ENCODE measurements at places on chromosomes 3 and 15. TPM values are rescaled to one million over a fixed set of nuclear protein-coding genes. Genes with fewer than 3 reads are reported as not detected.

Gene TM4SF1
- 94.9 TPM for total RNA-seq

Gene SERINC4
- not detected for total RNA-seq

- H3K4me3 ChIP-seq = no peak overlapping the region
- no peak for DNase-seq
- H3K27ac ChIP-seq = peak overlapping the region; percentile 66
Observed at GRCh38 chr15:63990454-63990853, 55.8 kb downstream of the DAPK2 start.

GRCh38 chr3:140177943-140178342 lies 243.0 kb downstream of the CLSTN2 start:
- no peaks in the 10 kb centered on the region for H3K36me3 ChIP-seq
- no peak overlapping the region for H3K27ac ChIP-seq
- H3K4me1 ChIP-seq = no peaks in the 10 kb centered on the region
- H3K27me3 ChIP-seq = no peaks in the 10 kb centered on the region
- no peak for DNase-seq

- H3K4me3 ChIP-seq = no peak overlapping the region
- no peak overlapping the region for H3K27ac ChIP-seq
- H3K27me3 ChIP-seq = no peaks in the 10 kb centered on the region
- H3K4me1 ChIP-seq = peaks cover 8% of the 10 kb centered on the region
Observed at GRCh38 chr15:101112336-101113113, 139.3 kb downstream of the CHSY1 start.

GRCh38 chr15:62950462-62950931 lies 92.0 kb upstream of the TPM1 start:
- no peaks in the 10 kb centered on the region for H3K36me3 ChIP-seq
- DNase-seq = no peak
- no peak overlapping the region for H3K4me3 ChIP-seq
- H3K27me3 ChIP-seq = no peaks in the 10 kb centered on the region

DNA sequence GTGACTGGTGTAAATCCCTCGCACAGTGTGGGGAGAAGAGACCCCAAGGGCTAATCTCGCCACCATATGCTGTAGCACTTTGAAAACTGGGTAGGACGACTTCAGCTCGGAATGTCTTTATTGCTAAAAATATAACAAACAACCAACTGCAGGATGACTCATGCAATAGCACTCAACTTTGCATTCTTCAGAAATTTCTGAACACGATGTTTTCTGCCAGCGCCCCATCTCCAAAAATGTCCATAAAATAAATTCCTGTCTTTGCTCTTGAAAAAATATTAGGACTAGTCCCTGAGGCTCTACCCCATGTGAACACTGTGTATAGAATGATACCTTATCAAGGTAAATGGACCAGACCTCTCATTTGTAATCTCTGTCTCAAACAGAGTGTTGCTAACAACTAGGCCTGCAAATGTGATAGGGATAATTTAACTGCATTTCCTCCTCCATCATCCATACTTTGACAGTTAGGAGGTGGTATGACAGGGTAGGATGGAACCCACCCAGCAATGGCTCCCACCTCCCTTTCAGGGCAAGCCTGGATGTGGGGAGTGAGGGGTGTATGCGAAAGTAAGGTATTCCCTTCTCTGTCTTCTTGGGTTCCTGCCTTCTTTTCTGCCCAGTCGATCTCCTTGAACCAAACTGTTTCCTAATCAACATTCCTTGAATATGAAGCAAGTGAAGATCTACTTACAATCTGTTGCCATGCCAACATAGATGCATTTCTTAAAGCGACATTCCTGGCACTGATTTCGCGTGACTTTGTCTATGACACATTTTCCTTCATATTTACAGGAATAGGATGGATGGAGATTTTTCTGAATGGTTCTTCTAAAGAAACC lies 201.1 kb downstream of the NR1D2 start:
- no peaks in the 10 kb centered on the region for H3K4me1 ChIP-seq
- DNase-seq = no peak
- no peak overlapping the region for H3K27ac ChIP-seq
- H3K36me3 ChIP-seq = no peaks in the 10 kb centered on the region
- H3K4me3 ChIP-seq = no peak overlapping the region

All from thyroid gland (tissue), 4 donors.